ENCODE measurements at places on chromosomes 16 and 17. TPM values are rescaled to one million over a fixed set of nuclear protein-coding genes. Genes with fewer than 3 reads are reported as not detected.
A peak's percentile ranks its signal among the peaks of the same experiment; 100 is the strongest.

The NPIPA8 gene
- 8.6 TPM for total RNA-seq

The PLD6 gene
- 2.7 TPM for total RNA-seq

DNA sequence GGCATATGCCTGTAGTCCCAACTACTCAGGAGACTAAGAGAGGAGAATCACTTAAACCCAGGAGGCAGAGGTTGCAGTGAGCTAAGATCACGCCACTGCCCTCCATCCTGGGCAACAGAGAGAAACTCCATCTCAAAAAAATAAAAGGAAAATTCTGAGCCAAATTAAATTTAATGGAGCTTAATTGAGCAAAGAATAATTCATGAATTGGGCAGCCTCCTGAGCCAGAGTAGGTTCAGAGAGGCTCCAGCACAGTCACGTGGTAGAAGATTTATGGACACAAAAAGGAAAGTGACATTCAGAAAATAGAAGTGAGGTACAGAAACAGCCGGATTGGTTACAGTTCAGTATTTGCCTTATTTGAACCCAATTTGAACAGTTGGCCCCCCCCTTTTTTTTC is 10.9 kb downstream of the VPS35L start:
- DNase-seq, result no peak
- H3K27me3 ChIP-seq, result no peaks in the 10 kb centered on the region
- H3K4me1 ChIP-seq, result no peaks in the 10 kb centered on the region
- no peak overlapping the region for H3K4me3 ChIP-seq
- peaks cover 32% of the 10 kb centered on the region for H3K36me3 ChIP-seq

DNA sequence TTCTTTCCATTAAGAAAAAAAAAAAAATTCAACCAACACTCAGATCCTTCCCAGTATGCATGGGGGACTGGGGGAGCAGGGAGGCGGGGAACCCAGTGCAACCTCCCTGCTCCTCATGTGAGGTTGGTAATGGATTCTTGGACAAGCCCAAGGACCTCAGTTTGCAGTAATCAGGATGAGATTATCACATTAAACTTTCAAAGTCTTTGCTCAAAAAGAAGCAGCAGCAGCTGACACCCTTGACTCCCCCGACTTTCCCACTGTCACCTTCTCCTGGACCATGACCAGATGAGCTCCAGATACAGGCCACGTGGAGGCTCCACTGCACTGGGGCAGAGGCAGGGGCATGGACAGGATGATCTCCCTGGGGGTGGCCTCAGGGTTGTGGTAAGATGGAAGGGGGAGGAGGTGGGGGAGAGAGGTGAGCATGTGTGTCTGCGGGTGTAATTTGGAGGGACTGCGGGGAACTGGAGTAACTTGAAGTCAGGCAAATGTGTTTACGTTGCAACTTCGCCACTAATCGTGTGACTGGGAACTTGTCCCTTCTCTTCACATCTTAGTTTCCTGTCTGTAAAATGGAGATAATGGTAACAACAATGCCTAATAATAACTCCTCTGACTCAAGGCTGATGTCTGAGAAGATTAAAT is 19.8 kb downstream of the ZNF385C start:
- H3K27me3 ChIP-seq, result no peaks in the 10 kb centered on the region
- no peaks in the 10 kb centered on the region for H3K36me3 ChIP-seq
- DNase-seq, result no peak
- H3K4me1 ChIP-seq, result peaks cover 18% of the 10 kb centered on the region
- no peak overlapping the region for H3K27ac ChIP-seq

DNA sequence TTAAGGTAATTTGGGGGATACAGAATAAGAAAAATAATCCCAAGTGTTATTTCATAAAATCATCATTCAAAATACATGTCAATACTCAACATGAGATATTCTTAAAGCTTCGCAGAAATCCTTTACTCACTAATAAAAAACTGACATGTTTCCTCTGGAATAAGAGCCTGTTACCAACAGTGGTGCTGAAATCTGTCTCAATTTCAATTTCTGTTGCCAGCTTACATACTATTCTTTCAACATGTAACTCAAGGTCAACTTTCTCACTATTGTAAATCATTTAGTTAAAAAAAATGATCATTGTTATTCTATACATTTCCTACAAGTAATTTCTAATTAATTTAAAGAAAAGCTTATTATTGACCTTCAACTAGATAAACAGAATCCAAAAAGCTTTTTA is 67.9 kb downstream of the CEP95 start:
- H3K27ac ChIP-seq, result no peak overlapping the region
- no peaks in the 10 kb centered on the region for H3K27me3 ChIP-seq
- DNase-seq, result no peak
- peaks cover 38% of the 10 kb centered on the region for H3K36me3 ChIP-seq

The TIMP2 gene
- 28.7 TPM for total RNA-seq

- H3K27ac ChIP-seq, result no peak within 1 kb of the TSS
- no peaks in the 10 kb centered on the region for H3K36me3 ChIP-seq
- no peak within 1 kb of the TSS for H3K4me3 ChIP-seq
- DNase-seq, result no peak
- H3K27me3 ChIP-seq, result peaks cover 56% of the 10 kb centered on the region
Measured at GRCh38 chr16:2787406-2787805, at the start of gene PRSS33. PRSS33 (minus strand) TSS chr16:2787560; CDS start chr16:2786547, 1,013 bp downstream.

DNA sequence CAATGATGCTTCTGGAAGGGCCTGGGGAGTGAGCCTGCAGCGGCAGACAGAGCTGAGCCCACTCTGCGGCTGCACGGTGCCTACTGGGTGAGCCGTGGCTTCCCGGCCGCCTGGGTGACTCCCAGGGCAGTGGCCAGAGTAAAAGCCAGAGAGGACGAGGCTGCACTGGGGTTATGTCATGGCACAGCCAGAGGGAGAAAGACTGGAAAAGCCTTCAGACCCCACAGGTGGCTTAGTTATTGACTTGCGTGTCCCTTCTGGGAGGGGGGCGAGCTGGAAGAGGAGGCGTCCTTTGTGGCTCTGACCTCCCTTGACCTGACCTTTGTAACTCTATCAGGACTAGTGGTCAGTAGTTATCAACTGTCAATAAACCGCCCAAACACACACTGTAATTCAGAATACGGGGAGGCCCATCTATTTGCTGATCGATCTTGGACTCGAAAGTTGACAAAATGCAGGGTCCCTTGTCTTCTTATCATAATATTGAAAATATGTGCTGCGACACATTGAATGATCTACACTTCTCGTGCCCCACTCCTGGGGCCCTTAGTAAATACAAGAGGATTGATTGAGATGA is 385.9 kb upstream of the ZFHX3 start:
- no peak overlapping the region for H3K4me3 ChIP-seq
- H3K27me3 ChIP-seq, result no peaks in the 10 kb centered on the region
- no peak overlapping the region for H3K27ac ChIP-seq
- no peaks in the 10 kb centered on the region for H3K36me3 ChIP-seq
- no peaks in the 10 kb centered on the region for H3K4me1 ChIP-seq
- DNase-seq, result no peak

DNA sequence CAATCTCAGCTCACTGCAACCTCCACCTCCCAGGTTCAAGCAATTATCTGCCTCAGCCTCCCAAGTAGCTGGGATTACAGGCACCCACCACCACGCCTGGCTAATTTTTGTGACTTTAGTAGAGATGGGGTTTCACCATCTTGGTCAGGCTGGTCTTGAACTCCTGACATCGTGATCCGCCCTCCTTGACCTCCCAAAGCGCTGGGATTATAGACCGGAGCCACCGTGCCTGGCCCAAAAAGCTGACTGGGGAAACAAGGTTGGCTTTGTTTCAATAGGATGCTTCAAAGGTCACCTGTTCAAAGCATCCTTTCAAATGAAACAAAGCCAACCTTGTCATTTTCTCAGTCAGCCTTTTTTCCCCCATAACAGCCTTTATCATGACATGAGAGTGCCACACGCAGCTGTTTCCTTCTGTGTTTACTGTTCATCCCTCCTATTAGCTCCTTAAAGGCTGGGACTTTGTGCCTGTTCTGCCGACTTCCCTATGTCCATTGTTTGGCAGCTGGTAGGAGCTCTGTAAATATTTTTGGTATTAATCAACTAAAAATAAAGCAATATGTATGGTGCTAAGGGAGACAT is 51.1 kb downstream of the ADAMTS18 start:
- no peak for DNase-seq
- H3K4me1 ChIP-seq, result no peaks in the 10 kb centered on the region

- H3K4me3 ChIP-seq, result no peak overlapping the region
- H3K27me3 ChIP-seq, result no peaks in the 10 kb centered on the region
- H3K36me3 ChIP-seq, result no peaks in the 10 kb centered on the region
- H3K4me1 ChIP-seq, result peaks cover 5% of the 10 kb centered on the region
- DNase-seq, result no peak
Measured at GRCh38 chr16:30024451-30024850, 1.5 kb downstream of the C16orf92 start.

The KRTAP4-5 gene
- not detected for total RNA-seq

GRCh38 chr17:12548558-12548957 is 117.1 kb upstream of the MYOCD start:
- no peak overlapping the region for H3K4me3 ChIP-seq
- H3K4me1 ChIP-seq, result no peaks in the 10 kb centered on the region
- no peaks in the 10 kb centered on the region for H3K36me3 ChIP-seq
- H3K27ac ChIP-seq, result no peak overlapping the region
- no peak for DNase-seq
- H3K27me3 ChIP-seq, result no peaks in the 10 kb centered on the region

The SNRNP25 gene
- 71.6 TPM for total RNA-seq

The TRPV3 gene
- 1.5 TPM for total RNA-seq

DNA sequence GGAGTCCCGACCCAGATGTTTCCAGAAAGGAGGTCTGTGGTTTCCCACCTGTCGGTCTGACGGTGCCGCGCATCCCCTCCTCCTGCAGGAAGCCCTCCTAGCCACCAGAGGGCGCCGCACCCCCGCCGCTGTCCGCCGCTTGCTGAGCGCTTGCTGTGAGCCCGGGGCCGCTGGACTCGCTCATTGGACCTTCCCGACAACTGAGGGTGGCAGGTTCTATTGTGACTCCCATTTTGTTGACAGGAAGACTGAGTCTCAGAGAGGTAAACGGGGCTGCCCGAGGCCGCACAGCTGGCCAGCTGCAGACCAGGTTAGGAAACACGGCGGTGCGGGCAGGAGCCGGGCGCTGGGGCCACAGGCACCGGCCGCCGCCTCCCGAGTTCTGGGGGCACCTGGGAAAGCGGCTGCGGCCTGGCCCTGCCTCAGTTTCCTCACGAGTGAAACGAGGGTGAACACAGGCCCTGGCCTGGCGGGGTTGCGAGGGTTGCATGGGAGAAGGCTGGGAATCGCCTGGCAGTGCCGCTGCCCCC is 191.1 kb upstream of the CIBAR2 start:
- H3K4me3 ChIP-seq, result no peak overlapping the region
- DNase-seq, result no peak
- H3K27me3 ChIP-seq, result no peaks in the 10 kb centered on the region

The DHRS7C gene
- total RNA-seq, result 64.6 TPM

The IGFBP4 gene
- total RNA-seq, result 30.2 TPM

- no peaks in the 10 kb centered on the region for H3K4me1 ChIP-seq
- H3K4me3 ChIP-seq, result no peak overlapping the region
Measured at GRCh38 chr16:77971306-77972061, 50.9 kb upstream of the CLEC3A start.

DNA sequence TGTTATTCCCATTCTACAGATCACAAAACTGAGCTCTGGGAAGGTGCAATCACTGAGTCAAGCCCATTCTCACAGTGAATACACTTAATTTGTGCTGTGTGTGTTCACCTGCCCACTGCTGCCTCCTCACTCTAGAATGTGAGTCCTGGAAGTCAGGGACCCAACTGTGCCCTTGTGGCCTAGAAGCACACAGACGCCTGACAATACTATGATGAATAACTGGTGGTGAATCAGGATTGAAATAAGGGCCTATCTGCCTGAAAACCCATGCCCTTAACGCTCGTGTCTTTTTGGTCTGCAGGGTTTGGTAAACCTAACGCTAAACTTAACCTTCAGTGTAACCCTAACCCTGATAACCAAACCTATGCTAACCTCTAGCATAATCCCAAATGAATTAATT is 80.3 kb downstream of the ZNF423 start:
- no peak for DNase-seq
- no peak overlapping the region for H3K4me3 ChIP-seq
- no peaks in the 10 kb centered on the region for H3K27me3 ChIP-seq
- H3K4me1 ChIP-seq, result peaks cover 41% of the 10 kb centered on the region
- H3K27ac ChIP-seq, result peak overlapping the region; percentile 22
- H3K36me3 ChIP-seq, result no peaks in the 10 kb centered on the region

The HYDIN gene
- not detected for total RNA-seq

- no peak overlapping the region for H3K27ac ChIP-seq
- DNase-seq, result peak; percentile 27
- peaks cover 10% of the 10 kb centered on the region for H3K4me1 ChIP-seq
- no peaks in the 10 kb centered on the region for H3K36me3 ChIP-seq
Measured at GRCh38 chr17:73770115-73770848, 126.0 kb upstream of the SDK2 start.

The C16orf96 gene
- total RNA-seq, result 0.59 TPM

- H3K27me3 ChIP-seq, result no peaks in the 10 kb centered on the region
- H3K4me3 ChIP-seq, result no peak overlapping the region
- no peak overlapping the region for H3K27ac ChIP-seq
- H3K4me1 ChIP-seq, result no peaks in the 10 kb centered on the region
- H3K36me3 ChIP-seq, result no peaks in the 10 kb centered on the region
Measured at GRCh38 chr17:20216154-20216815, 207.1 kb downstream of the SPECC1 start.

- H3K36me3 ChIP-seq, result no peaks in the 10 kb centered on the region
- H3K27ac ChIP-seq, result no peak overlapping the region
- DNase-seq, result no peak
- H3K27me3 ChIP-seq, result no peaks in the 10 kb centered on the region
- H3K4me1 ChIP-seq, result no peaks in the 10 kb centered on the region
Measured at GRCh38 chr16:79826732-79827475, 226.4 kb upstream of the MAF start.

DNA sequence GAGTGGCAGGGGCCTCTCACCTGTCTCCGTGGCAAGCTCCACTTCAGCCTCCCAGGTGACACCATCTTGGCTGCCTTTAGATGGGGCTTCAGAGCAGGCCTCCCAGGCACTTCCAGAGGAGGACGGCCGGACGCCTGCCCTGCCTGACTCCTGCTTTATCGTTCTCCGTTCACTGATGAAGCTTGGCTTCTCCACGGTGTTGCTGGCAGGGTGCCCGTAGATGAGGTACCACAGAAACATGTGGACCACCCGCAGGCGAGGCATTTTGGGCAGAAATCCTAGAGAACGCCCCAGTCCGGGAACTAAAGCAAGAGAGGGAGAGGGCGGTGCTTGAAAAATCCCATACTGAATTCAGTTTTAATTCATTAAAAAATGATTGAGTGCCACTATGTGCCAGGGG is 54.5 kb downstream of the GTF3C1 start:
- peaks cover 4% of the 10 kb centered on the region for H3K36me3 ChIP-seq
- no peak overlapping the region for H3K4me3 ChIP-seq
- DNase-seq, result no peak
- H3K27ac ChIP-seq, result no peak overlapping the region

- no peak overlapping the region for H3K4me3 ChIP-seq
- peaks cover 94% of the 10 kb centered on the region for H3K27me3 ChIP-seq
- no peak for DNase-seq
- no peak overlapping the region for H3K27ac ChIP-seq
- H3K4me1 ChIP-seq, result peaks cover 6% of the 10 kb centered on the region
Measured at GRCh38 chr17:48995304-48995973, 1.7 kb upstream of the IGF2BP1 start.

GRCh38 chr16:48561960-48562393 is 48.0 kb downstream of the N4BP1 start:
- no peak overlapping the region for H3K4me3 ChIP-seq
- H3K27ac ChIP-seq, result peak overlapping the region; percentile 38
- peaks cover 59% of the 10 kb centered on the region for H3K4me1 ChIP-seq
- DNase-seq, result no peak
- H3K27me3 ChIP-seq, result no peaks in the 10 kb centered on the region

Data from gastrocnemius medialis (tissue), 4 donors.